ENCODE measurements at places on chromosomes 12 and 14.
A peak's percentile ranks its signal among the peaks of the same experiment; 100 is the strongest.

- no peak for DNase-seq
Measured at GRCh38 chr14:100832311-100832960, 6.5 kb downstream of the MEG3 start.

DNA sequence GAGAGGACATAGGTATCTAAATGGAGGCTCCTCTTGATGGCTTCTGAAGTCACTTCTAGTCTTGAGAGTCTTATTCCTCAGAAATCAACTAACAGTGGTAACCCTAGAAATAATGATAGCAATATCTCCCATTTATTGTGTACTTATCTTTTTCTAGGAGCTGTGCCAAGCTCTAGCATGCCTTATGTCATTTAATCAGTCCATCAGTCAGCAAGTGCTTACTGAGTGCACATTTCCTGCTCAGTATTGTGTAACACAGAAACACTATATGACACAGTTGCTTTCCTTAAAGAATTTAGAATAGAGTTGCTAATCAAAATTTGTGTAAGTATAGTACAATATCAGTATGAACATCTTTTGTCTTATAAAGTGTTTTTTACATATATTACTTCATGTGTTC is 36.6 kb downstream of the KRT76 start:
- no peak for DNase-seq

DNA sequence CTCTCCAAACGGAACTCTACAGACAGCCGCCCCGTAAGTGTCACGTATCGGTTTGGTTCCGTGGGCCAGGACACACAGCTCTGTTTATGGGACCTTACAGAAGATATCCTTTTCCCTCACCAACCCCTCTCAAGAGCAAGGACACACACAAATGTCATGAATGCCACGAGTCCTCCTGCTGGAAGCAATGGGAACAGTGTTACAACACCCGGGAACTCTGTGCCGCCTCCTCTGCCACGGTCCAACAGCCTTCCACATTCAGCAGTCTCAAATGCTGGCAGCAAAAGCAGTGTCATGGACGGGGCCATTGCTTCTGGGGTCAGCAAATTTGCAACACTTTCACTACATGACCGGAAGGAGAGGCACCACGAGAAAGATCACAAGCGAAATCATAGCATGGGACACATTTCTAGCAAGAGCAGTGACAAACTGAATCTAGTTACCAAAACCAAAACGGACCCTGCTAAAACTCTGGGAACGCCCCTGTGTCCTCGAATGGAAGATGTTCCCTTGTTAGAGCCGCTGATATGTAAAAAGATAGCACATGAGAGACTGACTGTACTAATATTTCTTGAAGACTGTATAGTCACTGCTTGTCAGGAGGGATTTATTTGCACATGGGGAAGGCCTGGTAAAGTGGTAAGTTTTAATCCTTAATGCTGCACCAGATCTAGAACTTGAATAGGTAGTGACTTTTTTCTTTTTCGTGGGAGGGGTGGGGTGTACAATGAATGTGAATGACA is 69.7 kb downstream of the WDR20 start:
- no peak for DNase-seq

- no peak for DNase-seq
Measured at GRCh38 chr12:57575771-57576612, 15.0 kb upstream of the PIP4K2C start.

DNA sequence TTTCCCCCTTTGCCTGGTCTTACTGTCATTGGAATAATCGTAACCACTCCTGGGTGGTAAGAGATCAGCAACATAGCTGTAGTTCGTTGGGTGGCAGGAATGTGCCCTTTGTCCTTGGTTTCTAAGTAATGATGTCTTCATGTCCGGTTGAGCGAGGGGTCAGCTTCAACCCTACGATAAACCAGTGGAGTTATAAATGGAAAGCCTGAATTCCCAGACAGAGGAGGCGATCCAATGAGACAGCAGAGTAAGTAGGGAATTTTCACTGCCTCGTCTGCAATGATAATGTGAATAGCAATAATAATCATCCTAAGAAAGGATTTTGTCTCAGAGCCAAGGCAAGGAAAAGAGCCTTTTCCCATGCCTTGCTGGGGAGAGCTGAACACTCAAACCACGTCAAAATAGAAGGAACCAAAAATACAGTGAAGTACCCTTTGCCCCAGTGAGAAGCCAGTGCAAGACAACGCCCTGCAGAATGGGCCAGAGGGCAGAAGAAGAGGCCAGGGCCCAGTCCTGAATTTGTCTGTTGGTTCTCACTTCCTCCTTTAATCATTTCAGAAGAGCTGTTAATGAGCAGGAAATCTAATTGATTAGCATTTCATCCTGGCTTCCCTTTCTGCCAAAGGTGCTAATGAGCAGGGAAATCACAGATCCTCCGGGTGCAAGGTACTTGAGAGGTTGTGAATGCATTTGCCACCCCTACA is 330.7 kb downstream of the CACNA1C start:
- DNase-seq: no peak

GRCh38 chr12:46933947-46934346 is 108.2 kb upstream of the SLC38A4 start:
- no peak for DNase-seq

- no peak for DNase-seq
Measured at GRCh38 chr14:54606178-54606577, 39.2 kb downstream of the SAMD4A start.

GRCh38 chr12:5688226-5688625 is 256.3 kb downstream of the NTF3 start:
- DNase-seq: no peak

DNA sequence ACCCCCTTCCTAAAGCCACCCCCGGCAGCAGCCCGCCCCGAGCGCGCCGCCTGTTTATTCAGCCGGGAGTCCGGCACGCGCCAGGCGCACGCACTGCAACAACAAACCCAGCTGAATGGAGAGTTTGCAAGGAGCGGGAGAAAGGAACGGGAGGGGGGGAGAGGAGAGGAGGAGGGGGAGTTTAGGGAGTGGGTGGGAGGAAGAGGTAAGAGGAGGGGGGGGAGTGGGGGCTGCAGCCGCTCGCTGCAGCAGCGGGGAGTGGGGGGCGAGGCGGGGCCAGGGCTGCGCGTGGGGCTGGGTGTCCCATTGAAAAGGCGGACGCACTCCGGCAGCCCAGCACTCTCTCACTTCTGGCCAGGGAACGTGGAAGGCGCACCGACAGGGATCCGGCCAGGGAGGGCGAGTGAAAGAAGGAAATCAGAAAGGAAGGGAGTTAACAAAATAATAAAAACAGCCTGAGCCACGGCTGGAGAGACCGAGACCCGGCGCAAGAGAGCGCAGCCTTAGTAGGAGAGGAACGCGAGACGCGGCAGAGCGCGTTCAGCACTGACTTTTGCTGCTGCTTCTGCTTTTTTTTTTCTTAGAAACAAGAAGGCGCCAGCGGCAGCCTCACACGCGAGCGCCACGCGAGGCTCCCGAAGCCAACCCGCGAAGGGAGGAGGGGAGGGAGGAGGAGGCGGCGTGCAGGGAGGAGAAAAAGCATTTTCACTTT is at the start of gene ASCL1:
Gene ASCL1 (plus strand): TSS at position 336 of the 712 bp plus-strand sequence. CDS start 571 bp downstream, outside the sequence.
- DNase-seq: no peak

DNA sequence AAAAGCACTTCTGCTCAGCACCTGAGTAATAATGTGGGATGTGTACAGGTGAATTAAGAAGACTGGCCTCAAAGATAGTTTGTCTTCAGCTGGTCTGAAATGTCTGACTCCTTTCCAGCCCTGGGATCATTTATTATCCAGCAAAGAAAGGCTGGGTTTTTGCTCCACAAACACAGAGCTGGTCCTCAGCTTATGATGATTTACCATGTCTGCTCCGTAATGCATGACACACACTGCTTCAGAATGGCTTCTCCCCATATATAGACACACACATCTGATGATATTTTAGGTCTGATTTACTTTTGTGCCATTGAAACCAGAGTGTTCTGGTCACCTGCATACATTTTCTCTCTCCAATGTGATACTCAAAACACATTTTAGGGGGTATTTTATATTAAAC is 225.0 kb downstream of the SLC25A21 start:
- DNase-seq: no peak

DNA sequence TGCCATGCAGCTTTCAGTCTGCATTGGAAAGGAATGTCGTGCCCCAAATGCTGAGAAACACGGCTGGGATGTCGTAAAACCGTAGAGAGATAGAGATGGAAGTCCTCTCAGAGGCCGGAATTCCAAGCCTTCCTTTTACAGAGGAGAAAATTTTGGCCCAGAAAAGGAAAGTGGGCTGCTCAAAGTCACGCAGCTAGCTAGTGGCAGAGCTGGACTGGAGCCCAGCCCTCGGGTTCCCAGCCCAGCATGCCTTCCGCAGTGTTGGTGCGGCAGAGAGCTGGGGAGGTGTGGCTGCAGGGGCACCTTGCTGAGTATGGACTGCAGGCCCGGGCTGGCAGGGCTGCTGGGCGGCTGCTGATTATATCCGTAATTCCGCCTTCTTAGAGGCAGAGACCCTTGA is 50.3 kb downstream of the KCNA1 start:
- no peak for DNase-seq

- no peak for DNase-seq
Measured at GRCh38 chr12:61780435-61780834, 479.8 kb upstream of the USP15 start.

- no peak for DNase-seq
Measured at GRCh38 chr12:16220120-16220519, 57.4 kb downstream of the SLC15A5 start.

- DNase-seq: no peak
Measured at GRCh38 chr14:64170181-64170580, 124.0 kb downstream of the ESR2 start.

GRCh38 chr14:100131181-100131580 is 28.3 kb downstream of the DEGS2 start:
- no peak for DNase-seq

GRCh38 chr12:84658877-84659276 is 253.7 kb downstream of the SLC6A15 start:
- no peak for DNase-seq

- no peak for DNase-seq
Measured at GRCh38 chr14:54936816-54937215, 34.2 kb upstream of the GCH1 start.

DNA sequence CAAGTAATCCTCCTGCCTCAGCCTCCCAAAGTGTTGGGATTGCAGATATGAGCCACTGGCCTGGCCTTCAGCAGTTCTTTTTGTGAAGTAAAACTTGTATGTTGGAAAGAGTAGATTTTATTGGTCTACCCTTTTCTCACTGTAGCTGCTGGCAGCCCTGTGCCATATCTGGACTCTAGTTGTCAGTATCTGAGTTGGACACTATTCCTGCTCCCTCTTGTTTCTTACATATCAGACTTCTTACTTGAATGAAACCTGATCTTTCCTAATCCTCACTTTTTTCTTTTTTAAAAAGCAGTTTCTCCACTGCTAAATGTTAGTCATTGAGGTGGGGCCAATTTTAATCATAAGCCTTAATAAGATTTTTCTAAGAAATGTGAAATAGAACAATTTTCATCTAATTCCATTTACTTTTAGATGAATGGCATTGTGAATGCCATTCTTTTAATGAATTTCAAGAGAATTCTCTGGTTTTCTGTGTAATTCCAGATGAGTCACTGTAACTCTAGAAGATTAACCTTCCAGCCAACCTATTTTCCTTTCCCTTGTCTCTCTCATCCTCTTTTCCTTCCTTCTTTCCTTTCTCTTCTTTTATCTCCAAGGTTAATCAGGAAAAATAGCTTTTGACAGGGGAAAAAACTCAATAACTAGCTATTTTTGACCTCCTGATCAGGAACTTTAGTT is 88.7 kb downstream of the APAF1 start:
- no peak for DNase-seq

- DNase-seq: no peak
Measured at GRCh38 chr12:23810329-23810902, 139.1 kb downstream of the SOX5 start.

DNA sequence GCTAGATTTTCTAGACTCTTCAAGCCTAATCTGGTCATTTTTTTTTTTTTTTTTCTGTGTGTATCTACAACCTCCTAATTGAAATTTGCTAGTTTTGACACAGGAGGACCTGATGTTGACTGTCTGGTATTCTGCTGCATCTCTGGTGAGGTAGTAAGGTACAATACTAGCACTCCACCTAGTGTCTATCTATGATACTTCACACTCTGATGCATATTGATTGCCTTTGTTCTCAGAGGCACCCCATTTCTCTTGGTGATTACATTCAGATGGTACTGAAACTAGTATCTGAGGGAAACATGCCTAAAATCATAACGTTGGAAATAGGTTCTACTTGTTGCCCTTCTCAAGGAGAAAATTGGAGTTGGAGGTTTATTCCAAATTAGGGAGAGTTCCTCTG is 930.5 kb upstream of the NOVA1 start:
- no peak for DNase-seq

DNA sequence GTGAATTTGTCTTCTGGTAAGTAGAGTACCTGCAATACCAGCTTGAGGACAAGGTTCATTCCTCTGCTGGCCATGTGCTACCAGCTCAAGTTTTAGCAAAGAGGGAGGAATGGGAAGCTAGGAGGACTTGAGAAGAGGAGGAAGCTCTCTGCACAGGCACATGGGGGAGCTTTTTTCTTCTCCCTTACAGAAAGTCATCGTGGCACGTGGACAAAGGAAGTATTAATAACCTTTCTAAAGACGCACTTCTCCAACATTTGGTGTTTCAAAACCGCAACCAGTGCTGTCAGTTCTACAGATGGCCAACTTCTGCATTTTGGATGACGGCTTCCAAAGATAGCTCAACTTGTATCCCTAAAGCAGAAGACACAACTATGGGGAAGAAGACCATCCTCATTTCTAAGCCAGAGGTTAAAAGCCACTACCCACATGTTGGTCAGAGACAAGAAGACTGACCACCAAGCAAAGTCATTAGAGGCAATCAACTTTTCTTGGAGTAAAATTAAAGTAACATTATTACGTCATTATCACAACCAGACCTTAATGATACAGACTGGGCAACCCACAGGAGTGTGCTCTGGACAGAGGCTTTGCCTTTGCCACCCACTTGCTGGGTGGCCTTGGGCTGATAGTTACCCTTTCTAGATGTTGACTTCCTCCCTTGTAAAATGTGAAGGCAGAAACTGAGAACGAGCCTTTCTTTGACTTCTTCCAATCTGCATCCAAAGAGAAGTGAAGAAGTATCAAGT is 12.3 kb upstream of the TMED10 start:
- no peak for DNase-seq

GRCh38 chr12:28759333-28759732 is 389.7 kb upstream of the FAR2 start:
- no peak for DNase-seq

- DNase-seq: peak; percentile 67
Measured at GRCh38 chr14:89351516-89352404, 65.3 kb downstream of the FOXN3 start.

GRCh38 chr12:98601924-98602323 is 8.4 kb downstream of the SLC25A3 start:
- no peak for DNase-seq

- no peak for DNase-seq
Measured at GRCh38 chr12:58341791-58342190, 400.4 kb downstream of the ATP23 start.

DNA sequence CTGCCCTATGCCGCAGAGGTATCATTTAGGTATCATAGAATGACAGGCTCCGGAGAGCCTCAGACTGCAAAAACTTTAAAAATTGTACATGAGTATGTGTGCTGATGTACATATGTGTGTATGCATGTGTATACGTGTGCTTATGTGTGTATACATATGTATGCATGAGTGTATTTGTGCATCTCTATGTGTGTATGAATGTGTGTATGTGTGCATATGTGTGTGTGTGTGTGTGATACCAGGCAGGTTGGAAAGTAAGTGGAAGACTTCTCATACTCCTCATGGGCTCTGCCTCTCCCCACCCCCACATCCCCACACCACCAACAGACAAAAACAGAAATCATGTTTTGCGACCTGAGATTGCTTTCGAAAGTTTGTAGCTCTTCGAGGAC is 621 bp upstream of the TMEM117 start:
- no peak for DNase-seq

GRCh38 chr12:120172053-120172452 is 22.5 kb downstream of the GCN1 start:
- DNase-seq: no peak

- DNase-seq: no peak
Measured at GRCh38 chr12:100706033-100706432, 88.5 kb upstream of the ANO4 start.

All from liver (tissue), 10 donors.